Activated T-cell treated with anti-CD3 and anti-CD28 coated beads, Interleukin-2, amount 50 U/mL, for 24 hours (primary cell): ENCODE measurements at places on chromosomes 2 and 18.

DNA sequence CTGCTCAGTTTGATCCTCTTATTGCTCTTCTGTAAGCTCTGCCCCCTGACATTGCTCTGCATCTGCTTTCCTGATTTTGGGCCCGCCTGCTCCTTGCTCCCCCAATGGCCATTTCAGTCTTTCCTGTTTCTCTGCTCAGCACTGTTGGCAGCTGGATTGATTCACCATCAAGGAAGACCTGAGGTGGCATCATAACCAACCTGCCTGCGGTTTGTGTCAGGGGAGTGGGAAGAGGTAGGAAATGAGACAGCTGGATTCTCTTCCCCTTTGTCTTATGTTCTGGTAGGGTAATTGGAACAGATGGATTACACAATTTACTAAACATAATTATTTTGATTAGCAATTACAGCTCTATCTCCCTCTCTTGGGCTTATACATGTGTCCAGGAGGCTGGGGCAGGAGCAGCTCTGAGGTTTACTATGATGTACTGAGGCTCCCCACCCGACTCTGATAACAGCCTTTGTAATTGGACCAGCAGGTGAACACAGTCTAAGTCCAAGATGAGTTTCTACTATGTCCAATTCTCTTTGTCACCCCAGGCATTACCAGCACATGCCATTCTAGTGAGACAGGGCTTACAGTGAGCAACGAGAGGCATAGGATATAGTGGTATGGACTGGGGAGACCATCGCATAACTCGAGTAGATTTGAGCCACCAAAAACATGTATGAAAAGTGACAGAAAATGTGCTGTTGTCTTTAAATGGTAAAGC is 151.8 kb upstream of the MMADHC start:
- DNase-seq: no peak

DNA sequence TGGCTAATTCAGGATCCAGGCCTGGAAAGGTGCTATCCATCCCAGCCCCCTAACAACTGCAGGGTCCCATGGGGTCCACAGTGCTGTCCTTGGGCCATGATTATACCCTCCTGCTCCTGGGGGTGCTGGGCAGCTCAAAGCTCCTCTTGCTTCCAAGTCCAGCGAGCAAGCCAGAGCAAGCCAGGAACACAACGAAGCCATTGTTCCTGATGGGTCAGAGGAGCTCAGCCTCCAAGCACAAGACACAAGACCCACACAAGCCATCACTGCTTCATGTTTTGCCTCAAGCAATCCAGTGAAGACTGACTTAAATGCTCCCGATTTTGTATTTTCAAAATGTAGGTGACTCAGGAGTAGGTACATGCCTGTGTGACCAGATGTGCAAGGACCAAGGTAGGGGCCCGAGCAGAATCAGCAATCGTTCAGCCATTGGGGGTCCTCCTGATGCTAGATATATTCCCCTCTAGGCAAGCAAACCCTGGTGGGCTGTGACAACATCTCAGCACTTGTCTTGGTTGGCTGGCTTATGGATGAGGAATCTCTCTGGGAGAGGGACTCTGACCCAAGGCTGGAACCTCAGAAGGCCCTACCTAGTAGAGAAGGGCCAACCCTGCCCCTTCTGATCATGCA is 90.8 kb downstream of the EPAS1 start:
- DNase-seq: no peak

GRCh38 chr2:148860037-148860436 is 15.0 kb upstream of the KIF5C start:
- DNase-seq: no peak

- no peak for DNase-seq
Observed at GRCh38 chr2:222042666-222043065, 256.1 kb downstream of the PAX3 start.

DNA sequence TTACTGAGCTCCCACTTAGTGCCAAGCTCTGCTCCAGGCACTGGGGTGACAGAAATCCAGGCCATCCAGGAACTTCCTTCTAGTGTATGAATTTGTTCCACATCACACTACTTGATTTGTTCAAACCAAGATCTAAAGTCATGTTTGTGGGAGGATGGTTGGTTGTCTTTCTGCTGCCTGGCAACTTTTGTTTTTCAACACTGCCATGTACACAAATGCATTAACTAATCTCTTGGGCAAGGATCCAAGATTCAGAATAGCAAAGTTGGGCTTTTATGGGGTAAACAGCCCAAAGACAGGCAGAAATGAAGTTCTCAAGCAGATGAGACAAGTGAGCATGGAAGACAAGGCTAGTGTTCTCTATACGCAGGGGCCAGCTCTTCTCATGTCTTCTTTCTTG is 53.4 kb upstream of the PROKR1 start:
- no peak for DNase-seq

DNA sequence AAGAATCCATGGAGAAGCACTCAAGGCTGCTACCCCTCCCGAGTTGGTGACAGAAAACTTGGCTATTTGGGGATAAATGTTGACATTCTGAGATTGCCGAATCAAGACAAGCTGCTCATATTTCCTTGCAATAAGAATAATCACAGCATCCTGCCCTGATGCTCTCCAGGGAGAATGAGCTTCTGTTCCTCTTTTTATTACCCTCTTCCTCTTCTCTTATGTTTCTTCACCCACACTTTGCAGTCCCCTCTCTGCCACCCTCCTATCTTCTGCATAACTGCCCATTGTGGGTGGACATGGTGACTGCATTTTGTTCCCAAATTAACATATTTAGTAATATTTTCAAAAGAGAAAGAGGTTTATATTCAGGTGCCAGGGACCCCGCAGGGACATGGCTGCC is 11.9 kb upstream of the MSGN1 start:
- no peak for DNase-seq

GRCh38 chr18:47441914-47442313 is 190.5 kb upstream of the SKOR2 start:
- DNase-seq: no peak

GRCh38 chr2:233380995-233381637 is 26.8 kb downstream of the DGKD start:
- no peak for DNase-seq
